Progenitor cell of endocrine pancreas (in vitro differentiated cells): ENCODE measurements at places on chromosomes 16 and 17. TPM values are rescaled to one million over a fixed set of nuclear protein-coding genes. Genes with fewer than 3 reads are reported as not detected.
A peak's percentile ranks its signal among the peaks of the same experiment; 100 is the strongest.

- DNase-seq: no peak
Measured at GRCh38 chr16:68496689-68497088, 42.4 kb upstream of the ZFP90 start.

DNA sequence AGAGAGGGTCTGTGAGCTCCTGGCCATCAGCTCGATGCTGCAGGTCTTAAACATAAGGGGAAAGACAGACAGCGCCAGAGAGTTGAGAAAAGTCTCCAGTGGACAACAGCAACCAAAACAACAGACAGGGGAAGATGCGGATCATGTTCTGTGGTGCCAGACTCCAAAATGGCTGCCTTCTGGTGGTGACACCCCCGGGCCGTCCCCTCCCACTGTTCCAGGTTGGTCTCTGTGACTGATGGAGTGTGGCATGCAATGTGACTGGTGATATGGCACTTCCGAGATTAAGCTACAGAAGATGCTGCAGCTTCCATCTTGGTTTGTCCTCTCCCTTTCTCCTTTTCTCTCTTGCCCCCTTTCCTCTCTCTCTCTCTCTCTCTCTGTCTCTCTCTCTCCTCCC, 40.4 kb upstream of the RBFOX3 start:
- peak; percentile 3 for DNase-seq

- no peak for DNase-seq
Measured at GRCh38 chr16:86229866-86230656, 280.3 kb upstream of the FOXF1 start.

GRCh38 chr16:56262148-56262547, 70.9 kb downstream of the GNAO1 start:
- no peak for DNase-seq

DNA sequence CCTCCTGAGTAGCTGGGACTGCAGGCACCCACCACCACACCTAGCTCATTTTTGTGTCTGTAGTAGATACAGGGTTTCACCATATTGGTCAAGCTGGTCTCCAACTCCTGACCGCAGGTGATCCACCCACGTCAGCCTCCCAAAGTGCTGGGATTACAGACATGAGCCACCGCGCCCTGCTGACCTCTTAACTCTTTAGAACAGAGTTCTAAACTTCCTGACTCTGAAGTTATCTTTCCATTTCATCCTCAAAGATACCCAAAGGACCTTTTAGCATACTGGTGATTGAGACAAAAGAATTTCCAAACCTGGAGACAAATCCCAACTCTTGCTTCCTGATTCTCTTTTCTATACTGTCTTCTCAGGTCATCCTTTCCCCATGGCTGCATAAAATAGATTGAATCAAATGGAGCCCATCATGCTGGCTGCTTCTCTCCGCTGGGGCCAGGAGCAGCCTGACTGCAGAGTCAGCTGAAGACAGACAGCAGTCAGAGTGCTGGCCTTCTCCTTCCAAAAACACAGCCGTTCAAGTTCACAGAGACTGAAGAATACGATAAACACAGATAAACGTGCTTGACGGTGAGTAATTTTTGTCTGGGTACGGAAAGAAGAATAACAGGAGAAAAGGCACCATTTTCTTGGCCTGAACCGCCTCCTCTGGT, 76.5 kb upstream of the ATF7IP2 start:
- no peak for DNase-seq

- DNase-seq: no peak
Measured at GRCh38 chr17:72385475-72385874, 264.7 kb downstream of the SOX9 start.

- DNase-seq: peak; percentile 30
Measured at GRCh38 chr16:71311553-71312158, 22.5 kb upstream of the CMTR2 start.

DNA sequence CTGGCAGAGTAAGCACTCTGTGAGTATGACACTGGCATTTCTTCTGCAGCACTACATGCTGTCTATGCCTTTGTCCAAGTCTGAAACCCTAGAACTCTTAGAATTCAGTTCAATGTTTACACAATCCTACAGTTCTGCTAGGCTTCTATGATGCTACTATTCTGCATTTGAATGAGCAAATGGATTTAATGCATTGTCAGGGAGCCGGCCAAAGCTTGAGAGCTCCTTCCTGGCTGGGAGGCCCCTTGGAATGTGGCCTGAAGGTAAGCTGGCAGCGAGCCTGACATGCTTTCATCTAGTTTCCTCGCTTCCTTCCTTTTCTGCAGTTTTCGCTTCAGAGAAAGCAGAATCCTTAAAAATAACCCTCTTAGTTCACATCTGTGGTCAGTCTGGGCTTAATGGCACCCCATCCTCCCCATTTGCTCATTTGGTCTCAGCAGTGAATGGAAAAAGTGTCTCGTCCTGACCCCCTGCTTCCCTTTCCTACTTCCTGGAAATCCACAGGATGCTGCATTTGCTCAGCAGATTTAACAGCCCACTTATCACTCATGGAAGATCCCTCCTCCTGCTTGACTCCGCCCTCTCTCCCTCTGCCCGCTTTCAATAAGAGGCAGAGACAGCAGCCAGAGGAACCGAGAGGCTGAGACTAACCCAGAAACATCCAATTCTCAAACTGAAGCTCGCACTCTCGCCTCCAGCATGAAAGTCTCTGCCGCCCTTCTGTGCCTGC, at the start of gene CCL2:
Gene CCL2, plus strand, starts transcription at position 635 of the 730 bp plus-strand sequence. Its CDS starts 65 bp downstream, at position 700.
- no peak for DNase-seq

Gene PRSS36
- 0.65 and 0.69 TPM in 2 replicates for total RNA-seq

Gene NLRC3
- 0.14 and 0.38 TPM in 2 replicates for total RNA-seq
